Hindlimb muscle (tissue), 1 donor: ENCODE measurements at places on chromosomes 11 and 22. TPM values are rescaled to one million over a fixed set of nuclear protein-coding genes. Genes with fewer than 3 reads are reported as not detected.

HOATZ gene
- polyA plus RNA-seq, result not detected

SOX6 gene
- polyA plus RNA-seq, result 30.0 TPM

CST6 gene
- not detected for polyA plus RNA-seq

DNA sequence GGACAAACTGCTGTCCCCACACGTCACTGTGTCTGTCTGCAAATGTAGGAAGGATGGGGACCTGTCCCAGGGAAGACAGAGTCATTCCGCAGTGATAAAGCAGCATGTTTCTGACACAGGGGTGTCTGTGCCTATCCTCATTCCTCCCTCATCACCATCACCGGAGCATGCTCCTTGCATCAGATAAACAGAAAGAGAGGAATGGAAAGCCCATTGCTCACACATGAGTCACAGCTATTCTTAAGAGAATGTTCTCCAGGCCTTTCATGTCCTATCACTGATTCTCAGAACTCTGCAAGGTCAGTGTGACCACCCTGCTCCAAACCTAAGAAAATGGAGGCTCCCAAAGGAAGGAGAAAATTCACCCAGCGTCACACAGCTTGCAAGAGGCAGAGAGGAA, 38.9 kb downstream of the ZNF195 start:
- DNase-seq, result no peak

DNA sequence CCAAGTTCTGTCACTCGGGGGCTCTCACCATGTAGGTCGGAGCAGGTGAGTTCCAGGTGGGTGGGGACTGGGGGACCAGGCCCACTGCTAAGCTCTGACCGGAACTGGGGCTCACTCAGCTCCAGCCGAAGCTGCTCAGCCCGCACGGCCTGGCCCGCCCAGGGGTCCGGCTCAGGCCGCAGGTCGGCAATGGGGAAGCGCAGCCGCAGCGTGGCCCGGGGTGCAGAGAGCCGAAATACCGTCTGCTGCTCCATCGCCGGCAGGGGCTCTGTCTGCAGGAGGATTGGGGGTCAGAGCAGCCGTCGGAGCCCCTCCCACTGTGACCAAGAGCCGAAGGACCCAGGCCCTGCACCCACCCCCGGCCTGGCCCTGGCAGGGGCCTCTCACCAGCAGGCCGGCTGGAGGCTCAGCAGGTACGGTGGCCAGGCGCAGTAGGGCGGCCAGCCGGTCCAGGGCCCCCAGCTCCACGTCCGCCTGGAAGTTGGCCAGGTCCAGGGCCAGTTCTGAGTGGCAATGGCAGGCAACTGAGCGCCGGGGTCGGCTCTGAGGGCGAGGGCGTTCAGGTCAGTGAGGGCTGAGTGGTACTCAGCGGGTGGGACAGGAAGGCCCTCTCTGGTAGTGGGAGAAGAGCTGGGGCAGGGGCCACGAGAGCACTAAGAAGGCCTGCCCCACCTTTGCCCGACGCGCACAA, 7.2 kb downstream of the ATG2A start:
- DNase-seq, result no peak

GRCh38 chr11:96523656-96524055, 133.8 kb downstream of the JRKL start:
- no peak for DNase-seq

DNA sequence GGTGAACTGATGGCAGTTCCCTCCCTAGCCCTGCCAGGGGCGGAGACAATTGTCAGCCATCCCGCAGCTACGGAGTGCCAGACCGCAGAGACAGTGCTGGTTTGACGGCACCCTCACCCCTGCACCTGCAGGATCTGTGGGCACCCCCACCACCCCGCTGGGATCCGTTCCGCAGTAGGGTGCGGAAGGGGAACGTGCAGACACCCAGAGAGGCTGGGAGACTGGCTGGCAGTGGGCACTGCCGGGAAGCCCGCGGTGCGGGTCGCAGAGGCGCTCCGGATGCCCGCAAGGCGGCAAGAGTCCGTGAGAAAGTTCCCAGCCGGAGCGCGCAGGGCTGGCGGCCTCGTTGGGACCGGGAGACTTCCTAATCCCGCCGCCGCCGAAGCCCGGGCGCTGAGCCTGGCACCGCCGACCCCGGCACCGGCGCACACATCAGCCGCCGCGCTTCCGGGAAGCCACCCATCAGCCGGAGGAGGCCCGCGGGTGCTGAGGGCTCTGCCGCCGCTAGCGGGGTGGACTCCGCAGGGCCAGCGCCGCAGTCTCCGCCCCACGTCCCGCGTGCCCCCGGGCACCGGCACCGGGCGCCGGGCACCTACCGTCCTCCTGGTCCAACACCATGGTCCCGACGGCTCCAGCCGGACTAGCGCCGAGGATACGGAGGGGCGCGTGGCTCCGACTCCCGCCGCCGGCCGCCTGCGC, 4.3 kb upstream of the LMO1 start:
- DNase-seq, result no peak
